Caki2 (cell line): ENCODE measurements at places on chromosomes 3 and 15. TPM values are rescaled to one million over a fixed set of nuclear protein-coding genes. Genes with fewer than 3 reads are reported as not detected.
A peak's percentile ranks its signal among the peaks of the same experiment; 100 is the strongest.

- DNase-seq = no peak
These were observed 11.6 kb upstream of the SEMA5B start for GRCh38 chr3:123039178-123039577.

ZNF660 gene
- total RNA-seq = not detected in 2 replicates

GRCh38 chr3:126609909-126610308, 45.0 kb downstream of the TXNRD3 start:
- DNase-seq = no peak

OIP5 gene
- 81.2 and 93.0 TPM in 2 replicates for total RNA-seq

DNA sequence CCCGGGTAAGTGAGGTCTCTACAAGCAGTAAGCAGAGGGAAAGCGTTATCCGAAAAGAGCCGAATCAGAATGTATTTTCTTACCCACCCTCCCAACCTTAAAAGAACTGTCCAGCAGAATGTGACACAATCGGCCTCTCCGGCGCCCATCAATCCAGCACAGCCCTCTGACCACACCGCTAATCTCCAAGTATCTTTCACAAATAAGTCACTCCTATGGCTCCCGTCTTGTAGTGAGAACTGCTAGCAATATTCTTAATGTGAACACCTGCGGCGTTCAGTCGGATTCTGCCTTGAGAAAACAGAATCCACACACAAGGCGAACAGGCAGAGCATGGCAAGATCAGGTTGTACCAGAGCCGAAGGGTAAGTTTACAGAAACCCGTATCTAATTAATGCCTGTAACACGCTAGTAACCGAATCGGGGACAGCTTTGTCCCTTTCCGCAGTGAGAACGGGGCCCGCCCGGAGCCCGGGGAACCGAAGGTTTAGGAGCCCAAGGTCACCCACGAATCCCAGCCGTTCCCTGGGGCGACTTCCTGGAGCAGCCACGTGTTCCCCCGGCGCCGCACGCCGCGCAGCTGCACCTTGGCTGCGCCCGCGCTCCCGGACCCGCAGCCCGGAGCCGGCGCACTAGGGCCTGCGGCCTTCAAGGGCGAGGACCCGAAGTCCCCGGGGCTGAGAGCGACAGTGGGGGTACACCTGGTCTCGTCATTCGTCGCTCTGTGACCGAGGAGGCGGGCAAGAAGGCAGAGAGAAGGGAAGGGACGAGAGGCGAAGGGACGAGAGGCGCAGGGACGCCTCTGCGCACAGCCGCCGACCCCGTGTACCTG, 672 bp downstream of the TFRC start:
- peak; percentile 61 for DNase-seq

MST1R gene
- not detected in 2 replicates for total RNA-seq

DNA sequence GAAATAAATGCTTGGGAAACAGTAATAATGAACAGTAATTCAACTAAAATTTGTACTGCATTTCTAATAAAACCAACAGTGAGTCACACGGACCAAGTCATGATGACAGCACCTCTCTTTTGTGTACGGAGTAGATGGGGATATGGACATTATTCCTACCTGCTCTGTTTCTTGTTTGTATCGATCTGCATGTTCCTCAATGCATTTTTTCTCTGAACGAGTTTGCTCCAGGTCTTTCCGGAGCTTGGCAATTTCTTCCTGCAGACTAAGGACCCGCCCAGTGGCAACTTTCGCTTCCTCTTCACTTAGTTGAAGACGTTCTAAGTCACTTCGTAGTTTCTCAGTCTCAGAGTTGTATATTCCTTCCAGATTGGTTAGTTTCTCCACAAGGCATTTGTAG, 74.4 kb upstream of the MYO5C start:
- DNase-seq = no peak

TPRG1 gene
- 0.20 and 0.81 TPM in 2 replicates for total RNA-seq

- no peak for DNase-seq
These were observed at the start of gene DNAJB8 for GRCh38 chr3:128466840-128467541. DNAJB8 (minus strand) TSS chr3:128466890; CDS start chr3:128463245, 3,645 bp downstream.

- DNase-seq = no peak
These were observed 5.1 kb upstream of the TASOR start for GRCh38 chr3:56688191-56688590.

GRCh38 chr15:63344731-63345390, 36.8 kb downstream of the CA12 start:
- DNase-seq = no peak

FSIP1 gene
- 0.14 TPM in 1 of 2 replicates, not detected in the other for total RNA-seq

- peak; percentile 40 for DNase-seq
These were observed 563 bp downstream of the ARL6IP5 start for GRCh38 chr3:69085168-69085832.

- no peak for DNase-seq
These were observed 116.8 kb downstream of the LMLN start for GRCh38 chr3:198076722-198077308.

DNA sequence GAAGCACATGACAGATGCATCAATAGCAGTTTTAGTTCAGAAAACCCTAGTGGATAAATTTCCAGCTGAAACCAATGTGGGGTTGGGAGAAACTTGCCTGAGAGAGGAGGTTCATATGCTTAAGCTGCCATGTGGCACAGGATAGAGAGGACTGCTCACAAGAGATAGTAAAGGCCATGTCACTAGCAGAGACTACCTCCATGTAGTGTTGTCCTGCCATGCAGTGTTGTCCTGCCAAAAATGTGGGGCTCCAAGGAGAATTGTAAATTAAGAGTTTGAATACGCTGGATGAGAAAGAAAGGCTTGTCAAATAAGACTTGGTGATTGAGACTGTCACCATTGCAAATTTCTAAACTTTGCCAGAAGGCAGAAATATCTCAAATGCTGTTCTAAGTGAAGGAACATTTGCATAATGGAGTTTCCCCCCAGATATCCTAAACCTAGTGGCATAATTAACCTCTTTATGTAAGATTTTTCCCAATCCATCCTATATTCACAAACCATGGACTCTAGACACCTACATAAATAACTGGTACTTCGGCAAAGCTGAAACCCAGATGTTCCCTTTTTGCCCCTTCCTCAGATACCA, 938.3 kb upstream of the ALCAM start:
- no peak for DNase-seq

- DNase-seq = no peak
These were observed 12.9 kb upstream of the TXNRD3 start for GRCh38 chr3:126667631-126668449.

GRCh38 chr3:56763233-56763632, 38.5 kb downstream of the ARHGEF3 start:
- no peak for DNase-seq

MELTF gene
- 53.6 and 60.6 TPM in 2 replicates for total RNA-seq

GRCh38 chr3:122555275-122556071, 8.6 kb downstream of the PARP9 start:
- peak; percentile 4 for DNase-seq

DNA sequence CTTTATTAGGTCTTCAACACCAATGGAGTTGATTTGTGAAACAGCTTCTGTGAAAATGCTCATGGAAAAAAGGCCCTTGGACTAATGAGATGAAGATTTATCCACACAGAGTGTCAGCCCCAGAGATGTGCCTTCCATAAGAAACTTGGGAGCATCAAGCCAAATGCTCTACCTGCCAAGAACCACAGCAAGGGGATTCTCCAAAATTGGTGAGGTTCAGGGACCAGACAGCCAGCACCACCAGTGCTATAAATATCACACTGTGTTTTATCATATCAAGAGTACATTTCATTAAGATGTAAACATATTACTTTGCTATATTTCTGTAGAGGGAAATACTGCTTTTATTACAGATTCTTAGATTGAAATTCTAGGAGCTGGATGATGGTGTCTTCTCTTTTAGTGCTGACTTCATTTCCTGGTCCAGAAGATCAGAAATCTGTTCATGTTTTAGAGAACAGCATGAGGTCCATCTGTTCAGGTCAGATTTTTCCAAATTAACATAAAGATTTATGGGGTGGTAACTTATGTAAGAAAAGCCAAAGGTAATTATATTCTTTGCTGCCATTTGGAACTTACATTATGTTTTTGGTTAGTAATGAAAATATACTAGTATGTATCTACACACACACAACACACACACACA, 17.7 kb downstream of the SLC35G2 start:
- DNase-seq = no peak

HTR3E gene
- total RNA-seq = not detected in 2 replicates

DNA sequence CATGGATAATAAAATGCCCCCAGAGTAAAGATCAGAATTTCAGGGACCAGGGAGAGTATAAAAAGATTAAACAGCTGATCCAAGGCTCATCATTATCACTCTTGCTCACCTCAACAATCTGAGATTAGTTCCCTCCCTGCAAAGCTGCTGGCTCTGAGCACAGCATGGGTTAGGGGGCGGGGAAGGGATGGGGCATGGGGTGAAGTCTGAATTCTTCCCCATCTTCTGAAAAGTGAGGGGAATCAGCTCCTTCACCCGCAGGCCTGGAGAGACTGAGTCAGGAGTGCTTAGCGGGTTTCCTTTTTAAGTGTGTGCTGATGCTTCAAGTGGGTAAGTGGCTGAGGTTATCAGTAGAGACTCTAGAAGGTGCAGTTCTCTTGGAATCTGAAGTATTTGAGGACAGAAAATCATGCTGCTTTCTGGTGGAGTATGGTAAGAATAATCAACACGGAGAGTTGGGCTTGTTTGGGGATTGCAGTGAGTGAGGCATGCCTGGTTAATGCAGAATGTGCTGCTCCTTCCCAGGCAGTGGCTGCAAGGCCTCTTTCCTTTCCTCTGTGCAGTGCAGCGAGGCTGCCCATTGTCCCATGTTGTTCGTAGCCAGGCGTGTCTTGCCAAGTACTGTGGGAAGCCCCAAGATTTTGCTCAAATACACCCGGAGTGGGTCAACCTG, 59.2 kb upstream of the TRAK1 start:
- peak; percentile 54 for DNase-seq

DNA sequence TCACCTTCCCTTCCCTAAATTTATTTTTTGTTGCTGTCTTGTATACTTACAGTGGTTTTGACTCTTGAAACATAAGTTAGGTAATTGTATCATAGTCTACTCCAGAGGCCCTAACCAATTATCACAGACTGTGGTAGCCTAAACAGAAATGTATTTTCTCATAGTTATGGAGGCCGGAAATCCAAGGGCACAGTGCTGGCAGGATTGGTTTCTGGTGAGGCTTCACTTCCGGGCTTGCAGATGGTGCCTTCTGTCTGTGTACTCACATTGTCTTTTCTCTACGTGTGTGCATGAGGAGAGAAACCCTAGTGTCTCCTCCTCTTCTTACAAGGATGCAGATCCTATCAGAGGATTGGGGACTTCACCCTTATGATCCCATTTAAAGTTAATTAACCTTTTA, 290.2 kb upstream of the KCNMB2 start:
- DNase-seq = no peak

DNA sequence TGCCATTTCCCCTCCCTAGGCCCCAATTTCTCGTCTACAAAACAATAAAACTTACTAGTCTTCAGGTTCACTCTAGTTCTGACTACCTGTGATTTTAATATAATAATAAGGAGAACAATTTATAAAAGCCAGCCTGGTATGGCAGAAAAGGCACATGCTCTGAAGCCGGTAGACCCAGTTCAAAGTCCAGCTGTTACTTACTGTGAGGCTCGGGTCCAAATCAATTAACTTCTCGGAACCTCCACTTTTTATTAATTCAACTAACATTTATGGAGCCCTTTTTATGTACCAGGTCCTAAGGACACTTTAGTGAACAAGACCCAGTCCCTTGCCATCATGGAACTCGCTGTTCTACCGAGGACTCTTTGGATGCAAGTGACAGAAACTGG, 53.8 kb upstream of the SMAD3 start:
- DNase-seq = no peak

- no peak for DNase-seq
These were observed 5.4 kb downstream of the UBE2E1 start for GRCh38 chr3:23811185-23811527.

ALDH1A2 gene
- 0.81 and 18.9 TPM in 2 replicates for total RNA-seq

- DNase-seq = no peak
These were observed 74.0 kb downstream of the CHSY1 start for GRCh38 chr15:101177866-101178265.

DNA sequence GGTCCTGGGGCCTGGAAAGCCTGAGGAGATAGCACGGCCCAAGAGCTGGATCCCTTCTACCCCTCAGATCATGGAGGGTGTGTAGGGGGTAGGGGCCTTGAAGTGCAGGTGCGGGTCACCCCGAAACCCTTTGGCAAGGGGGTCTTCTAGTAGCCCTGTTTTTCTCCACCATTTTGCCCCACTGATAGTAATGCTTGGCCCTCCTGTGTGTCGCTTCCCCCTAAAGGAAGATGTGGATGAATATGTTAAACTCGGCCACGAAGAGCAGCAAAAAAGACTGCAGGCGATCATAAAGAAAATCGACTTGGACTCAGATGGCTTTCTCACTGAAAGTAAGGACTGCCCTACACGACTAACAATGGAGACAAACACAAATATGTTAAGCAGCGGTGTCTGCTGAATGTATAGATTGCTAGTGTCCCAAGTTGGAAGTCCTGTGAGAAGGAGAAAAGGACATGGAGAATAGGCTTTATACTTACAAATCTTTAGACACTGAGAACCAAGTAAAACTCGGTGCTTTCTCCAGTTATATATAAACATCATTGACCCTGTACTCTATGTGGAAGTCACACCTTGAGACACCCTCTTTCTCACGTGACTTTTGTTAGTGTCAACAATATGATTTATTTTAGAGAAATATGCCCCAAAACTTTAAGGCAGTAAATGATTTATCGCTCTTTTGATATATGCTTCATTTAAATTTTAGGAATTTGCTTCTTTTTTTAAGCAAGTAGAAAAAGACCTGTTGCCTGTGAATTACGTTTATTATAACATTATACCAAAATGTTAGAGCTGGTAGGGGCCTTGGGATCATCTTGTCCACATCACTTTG, 802 bp downstream of the RCN2 start:
- peak; percentile 17 for DNase-seq

- DNase-seq = no peak
These were observed 38.3 kb upstream of the ATOSA start for GRCh38 chr15:52717481-52717880.

DNA sequence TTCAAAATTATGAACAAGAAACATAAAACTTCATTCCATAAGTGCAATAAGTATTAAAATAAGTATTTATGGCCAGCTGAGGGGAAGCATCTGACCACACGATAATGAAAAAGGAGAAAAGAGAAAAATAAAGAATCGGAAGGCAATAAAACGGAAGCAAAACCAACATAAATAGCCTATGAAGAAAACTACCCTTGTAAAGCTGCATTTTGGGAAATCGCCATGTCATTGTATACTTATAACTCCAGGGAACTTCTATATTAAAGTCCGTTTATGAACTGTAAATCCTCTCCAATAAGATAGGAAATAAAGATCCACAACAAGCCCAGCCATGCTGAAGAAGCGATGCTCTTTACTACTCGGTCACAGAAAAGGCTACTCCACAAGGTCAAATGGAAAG, 47.7 kb downstream of the MORC1 start:
- DNase-seq = no peak

GRCh38 chr15:85750319-85751290, 44.1 kb downstream of the KLHL25 start:
- DNase-seq = no peak

DNA sequence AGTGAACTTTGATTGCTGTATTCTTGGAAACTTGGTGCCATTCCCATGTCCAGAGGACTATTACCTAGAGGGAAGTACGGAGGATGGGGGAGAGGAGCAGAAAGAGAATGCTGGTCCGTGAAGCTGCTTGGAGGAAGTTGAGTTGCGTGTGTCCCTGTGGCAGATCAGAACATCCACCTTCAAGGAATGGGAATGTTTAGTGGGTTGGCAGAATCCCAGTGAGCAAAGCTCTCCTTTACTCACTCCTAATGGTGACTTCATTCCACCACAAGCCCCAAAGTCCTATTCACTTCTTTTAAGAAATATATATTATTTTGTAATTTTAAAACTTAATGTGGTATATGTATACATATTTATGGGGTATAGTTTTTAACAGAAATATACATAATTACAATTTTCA, 247.8 kb upstream of the FEZF2 start:
- no peak for DNase-seq

RFC4 gene
- total RNA-seq = 74.0 and 165 TPM in 2 replicates

DZIP1L gene
- 6.3 and 8.9 TPM in 2 replicates for total RNA-seq

GRCh38 chr3:48851407-48851806, 3.7 kb upstream of the PRKAR2A start:
- no peak for DNase-seq
